HAP-1 (cell line): ENCODE measurements at places on chromosomes 11 and 22.

- DNase-seq, result no peak
Measured at GRCh38 chr11:130602641-130603334, 154.3 kb downstream of the ADAMTS15 start.

- DNase-seq, result no peak
Measured at GRCh38 chr11:121253951-121254350, 38.6 kb upstream of the SC5D start.

DNA sequence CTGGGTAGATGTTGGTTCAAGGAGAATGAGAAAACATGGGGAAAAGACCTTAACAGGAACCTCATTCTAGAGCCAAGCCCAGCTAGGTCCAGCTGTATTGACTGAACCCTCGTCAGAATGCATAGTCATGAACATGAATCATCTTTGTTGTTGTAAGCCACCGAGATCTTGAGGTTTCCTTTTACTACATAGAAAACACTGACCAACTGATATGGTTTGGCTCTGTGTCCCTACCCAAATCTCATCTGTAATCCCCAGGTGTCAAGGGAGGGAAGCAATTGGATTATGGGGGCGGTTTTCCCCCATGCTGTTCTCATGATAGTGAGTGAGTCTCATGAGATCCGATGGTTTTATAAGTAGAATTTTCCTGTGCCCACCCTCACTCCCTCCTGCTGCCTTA, 19.4 kb upstream of the PHOX2A start:
- DNase-seq, result no peak

- DNase-seq, result peak; percentile 5
Measured at GRCh38 chr22:22110548-22111266, 128.1 kb upstream of the TOP3B start.

DNA sequence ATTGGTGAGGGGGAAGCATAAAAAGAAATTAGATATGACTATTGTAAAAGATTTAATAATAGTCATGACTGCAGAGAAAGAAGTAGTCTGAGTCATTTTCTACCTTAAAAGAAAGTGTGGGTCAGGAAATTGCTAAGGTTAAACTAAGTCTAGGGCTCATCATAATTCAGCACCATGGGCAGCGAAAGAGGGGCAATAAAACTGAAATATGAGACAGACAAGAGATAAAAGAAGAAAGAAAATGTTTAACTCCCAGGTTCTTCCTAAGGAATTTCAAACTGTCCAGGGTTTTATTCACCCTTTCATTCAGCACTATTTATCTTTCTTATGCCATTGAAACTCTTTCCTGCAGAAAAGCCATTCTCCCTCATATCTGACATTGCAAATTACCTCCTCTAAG, 114.4 kb upstream of the API5 start:
- DNase-seq, result no peak

- DNase-seq, result no peak
Measured at GRCh38 chr11:2377511-2378443, 667 bp downstream of the CD81 start.

- DNase-seq, result no peak
Measured at GRCh38 chr11:46947399-46948077, 11.0 kb downstream of the CSTPP1 start.

GRCh38 chr11:45168366-45169130, 22.1 kb downstream of the PRDM11 start:
- no peak for DNase-seq

GRCh38 chr11:72821221-72821919, 7.2 kb downstream of the ATG16L2 start:
- no peak for DNase-seq

GRCh38 chr22:42180349-42180842, 49.8 kb upstream of the CYP2D6 start:
- no peak for DNase-seq

GRCh38 chr11:77294040-77294439, 7.4 kb downstream of the GDPD4 start:
- no peak for DNase-seq

- no peak for DNase-seq
Measured at GRCh38 chr11:115521825-115522224, 17.6 kb upstream of the CADM1 start.

GRCh38 chr22:32509045-32509444, 34.4 kb downstream of the FBXO7 start:
- DNase-seq, result no peak

DNA sequence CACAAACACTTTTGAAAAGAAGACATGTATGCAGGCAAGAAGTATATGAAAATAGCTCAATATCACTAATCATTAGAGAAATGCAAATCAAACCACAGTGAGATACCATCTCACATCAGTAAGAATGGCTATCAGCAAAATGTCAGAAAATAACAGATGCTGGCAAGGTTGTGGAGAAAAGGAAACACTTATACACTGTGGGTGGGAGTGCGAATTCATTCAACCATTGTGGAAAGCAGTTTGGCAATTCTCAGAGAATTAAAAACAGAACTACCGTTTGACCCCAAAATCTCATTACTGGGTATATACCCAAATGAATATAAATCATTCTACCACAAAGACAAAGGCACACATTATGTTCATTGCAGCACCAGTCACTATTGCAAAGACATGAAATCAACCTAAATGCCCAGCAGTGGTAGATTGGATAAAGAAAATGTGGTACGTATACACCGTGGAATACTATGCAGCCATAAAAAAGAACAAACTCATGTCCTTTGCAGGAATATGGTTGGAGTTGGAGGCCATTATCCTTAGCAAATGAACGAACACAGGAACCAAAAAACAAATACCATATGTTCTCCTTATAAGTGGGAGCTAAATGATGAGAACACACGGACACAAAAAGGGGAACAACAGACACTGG, 18.5 kb downstream of the MMP13 start:
- DNase-seq, result no peak

GRCh38 chr11:91587131-91587530, 637.5 kb upstream of the FAT3 start:
- DNase-seq, result no peak

DNA sequence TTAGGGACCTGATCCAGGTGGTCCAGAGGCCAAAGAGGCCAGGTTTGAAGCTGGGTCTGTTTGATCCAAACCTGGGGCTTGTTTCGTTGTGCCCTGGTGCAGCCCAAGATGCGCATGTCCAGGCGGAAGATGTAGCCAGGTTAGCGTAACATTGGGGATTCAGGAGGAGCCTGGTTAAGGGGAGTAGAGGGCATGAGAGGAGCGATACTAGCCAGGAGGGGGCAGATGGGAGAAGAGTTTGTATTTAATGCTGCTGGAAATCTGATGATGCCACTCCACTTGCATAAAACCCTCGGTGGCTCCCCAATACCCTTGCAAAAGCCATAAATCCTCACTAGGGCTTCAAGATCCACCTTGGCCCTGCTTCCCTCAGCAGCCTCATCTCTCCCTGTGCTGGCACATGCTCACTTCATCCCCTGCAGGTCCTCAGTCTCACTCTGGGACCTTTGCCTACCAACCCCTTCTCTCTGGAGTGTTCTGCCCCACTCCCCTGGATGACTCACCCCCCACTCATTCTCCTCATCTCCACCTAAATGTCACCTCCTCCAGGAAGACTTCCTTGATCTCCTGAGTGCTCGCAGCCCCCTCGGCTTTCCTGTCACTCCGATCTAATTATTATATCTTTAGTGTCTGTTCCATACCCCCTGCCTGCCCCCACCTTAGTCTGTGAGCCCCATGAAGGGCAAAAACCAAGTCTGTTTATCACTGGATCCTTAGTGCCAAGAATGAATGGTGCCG, 95.9 kb downstream of the MIAT start:
- no peak for DNase-seq

DNA sequence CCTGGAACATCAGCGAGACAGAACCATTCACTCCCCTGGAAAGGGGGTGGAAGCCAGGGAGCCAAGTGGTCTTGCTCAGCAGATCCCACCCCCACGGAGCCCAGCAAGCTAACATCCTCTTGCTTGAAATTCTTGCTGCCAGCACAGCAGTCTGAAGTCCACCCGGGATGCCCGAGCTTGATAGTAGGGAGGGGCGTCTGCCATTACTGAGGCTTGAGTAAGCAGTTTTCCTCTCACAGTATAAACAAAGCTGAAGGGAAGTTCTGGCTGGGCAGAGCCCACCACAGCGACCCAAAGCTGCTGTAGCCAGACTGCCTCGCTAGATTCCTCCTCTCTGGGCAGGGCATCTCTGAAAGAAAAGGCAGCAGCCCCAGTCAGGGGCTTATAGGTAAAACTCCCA, 764.8 kb upstream of the LUZP2 start:
- DNase-seq, result no peak

GRCh38 chr11:35003186-35003585, 86.8 kb downstream of the PDHX start:
- DNase-seq, result no peak

DNA sequence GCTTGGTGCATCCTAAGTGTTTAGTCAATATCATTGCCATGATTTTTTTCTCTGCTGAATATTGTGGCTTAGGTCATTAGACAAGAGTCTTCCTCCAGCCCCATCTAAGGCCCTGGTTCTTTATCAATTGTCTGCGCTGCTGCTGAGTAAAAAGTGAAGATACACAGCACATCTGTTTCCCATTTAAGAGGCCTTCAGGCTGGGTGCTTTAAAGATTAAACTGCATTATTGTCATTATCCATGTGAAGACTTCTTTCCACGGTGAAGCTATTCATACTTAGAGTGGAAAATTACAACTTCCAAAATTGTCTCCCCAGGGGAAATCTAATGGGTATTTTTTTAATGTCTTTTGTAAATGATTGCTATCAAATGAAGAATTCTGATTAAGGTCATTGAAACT, 719.8 kb upstream of the LRRC4C start:
- no peak for DNase-seq

DNA sequence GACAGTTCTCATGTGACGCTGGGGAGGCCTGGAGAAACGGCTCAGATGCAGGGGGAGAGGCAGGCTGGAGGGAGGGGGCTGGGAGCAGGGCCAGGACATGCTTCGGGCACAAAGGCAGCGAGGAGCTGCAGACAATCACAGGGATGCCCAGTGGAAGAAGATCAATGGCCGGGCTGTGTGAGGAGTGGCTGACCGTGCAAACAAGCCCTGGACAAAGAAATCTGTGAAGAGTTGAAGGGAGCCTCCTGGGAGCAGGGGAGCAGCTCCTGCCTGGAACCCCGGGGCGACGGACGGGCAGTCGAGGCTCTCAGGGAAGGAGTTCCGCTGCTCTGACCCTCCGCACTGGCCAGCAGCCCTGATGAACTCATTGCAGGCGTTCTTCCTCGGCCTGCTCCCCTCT, 126.7 kb upstream of the B3GAT1 start:
- DNase-seq, result no peak

DNA sequence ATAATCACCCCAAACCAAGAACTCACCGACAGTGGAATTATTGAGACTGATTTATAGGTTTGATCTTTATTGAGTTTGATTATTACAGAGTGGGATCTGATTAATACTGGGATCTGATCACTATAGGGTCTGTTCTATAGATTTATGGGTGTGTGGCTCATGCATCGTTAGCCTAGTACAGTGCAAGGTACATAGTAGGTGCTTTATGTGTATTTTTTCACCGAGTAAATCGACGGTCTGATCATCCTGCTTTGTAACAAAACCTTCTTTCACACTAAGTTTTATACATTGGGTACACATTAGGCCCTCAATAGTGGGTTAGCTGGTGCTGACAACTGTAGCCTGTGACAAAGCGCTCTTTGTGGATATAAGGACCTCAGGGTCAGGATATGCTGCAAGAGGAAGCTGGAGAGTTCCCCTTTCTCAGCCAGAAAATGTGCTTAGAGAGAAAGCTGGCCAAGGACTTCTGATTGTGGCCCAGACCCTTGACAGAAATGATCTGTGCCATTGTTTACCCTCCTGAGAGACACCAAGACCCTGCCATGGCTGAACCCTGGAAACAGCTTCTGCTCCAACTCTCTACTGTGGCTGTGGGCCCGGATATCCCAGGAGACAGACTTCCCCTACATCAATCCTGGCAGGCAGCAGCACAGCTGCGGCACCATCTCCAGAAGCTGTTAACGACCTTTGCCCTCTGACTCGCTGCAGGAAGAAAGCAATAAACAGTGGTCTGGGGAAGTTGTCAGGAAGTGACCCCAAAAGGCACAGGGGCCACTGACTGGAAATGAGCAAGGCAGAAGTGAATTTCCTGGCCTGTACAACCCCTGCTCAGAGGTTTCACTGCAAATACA, 16.1 kb upstream of the TPP1 start:
- no peak for DNase-seq

- no peak for DNase-seq
Measured at GRCh38 chr11:61404641-61405040, 12.3 kb downstream of the TMEM216 start.

- DNase-seq, result no peak
Measured at GRCh38 chr11:67698247-67698646, 23.8 kb upstream of the ALDH3B2 start.

- no peak for DNase-seq
Measured at GRCh38 chr11:44971185-44971584, 20.5 kb upstream of the TP53I11 start.

GRCh38 chr11:133598906-133599305, 66.6 kb upstream of the OPCML start:
- DNase-seq, result no peak

- DNase-seq, result no peak
Measured at GRCh38 chr11:33978376-33978775, 73.2 kb upstream of the CAPRIN1 start.

DNA sequence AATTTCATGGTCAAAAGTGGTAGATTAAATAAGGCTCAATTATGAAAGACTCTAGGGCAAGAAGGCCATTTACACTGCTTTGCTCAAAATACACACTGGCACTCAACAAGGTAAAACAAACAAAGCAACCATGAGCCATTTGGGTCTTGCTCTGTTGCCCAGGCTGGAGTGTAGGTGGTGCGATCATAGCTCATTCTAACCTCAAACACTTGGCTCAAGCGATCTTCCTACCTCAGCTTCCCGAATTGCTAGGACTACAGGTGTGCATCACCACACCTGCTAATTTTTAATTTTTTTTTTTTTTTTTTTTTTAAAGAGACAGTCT, 10.9 kb upstream of the AGBL2 start:
- no peak for DNase-seq

GRCh38 chr11:72223615-72224563, 678 bp upstream of the INPPL1 start:
- DNase-seq, result peak; percentile 81

GRCh38 chr11:20032577-20033260, 127.6 kb downstream of the DBX1 start:
- no peak for DNase-seq

DNA sequence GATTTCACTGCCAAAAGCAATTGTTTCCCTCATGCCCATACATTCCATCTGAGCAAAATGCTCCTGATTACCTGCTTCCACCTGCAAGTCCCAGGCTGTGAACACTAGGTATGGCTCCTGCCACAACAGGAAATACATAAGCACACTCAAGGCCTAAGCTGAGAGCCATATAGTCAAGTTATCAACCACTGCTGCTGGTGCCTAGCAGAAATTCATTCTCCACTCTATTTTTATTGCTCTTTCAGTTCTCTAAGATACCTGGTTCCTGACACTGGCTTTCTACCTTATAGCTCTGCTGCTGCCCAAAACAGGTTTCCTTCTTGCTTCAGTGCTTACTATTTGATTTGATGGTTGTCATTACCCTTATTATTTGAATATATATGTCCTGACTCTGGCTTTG, 31.6 kb downstream of the SLC36A4 start:
- DNase-seq, result no peak

DNA sequence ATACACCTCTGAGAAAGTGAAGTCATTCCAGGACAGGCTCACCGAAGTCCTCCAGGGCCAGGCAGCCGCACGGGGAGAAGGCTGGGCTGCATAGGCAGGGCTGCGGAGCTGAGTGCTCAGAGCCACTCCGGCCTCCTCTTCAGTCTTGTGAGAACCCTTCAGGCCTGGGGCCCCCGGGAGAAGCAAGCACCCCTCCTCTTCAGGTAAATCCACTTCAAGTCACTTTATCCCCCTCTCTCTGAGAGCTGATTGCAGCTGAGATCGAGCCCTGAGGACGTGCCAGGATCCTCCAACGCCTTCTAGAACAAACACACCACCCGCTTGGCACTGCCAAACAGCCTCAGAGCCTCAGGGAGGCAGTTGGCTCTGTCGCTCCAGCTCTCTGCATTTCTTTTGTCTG, 1526.3 kb downstream of the BRD1 start:
- no peak for DNase-seq
